ENCODE measurements at places on chromosomes 4 and X. TPM values are rescaled to one million over a fixed set of nuclear protein-coding genes. Genes with fewer than 3 reads are reported as not detected.

NXF3 gene
- total RNA-seq, result not detected

DNA sequence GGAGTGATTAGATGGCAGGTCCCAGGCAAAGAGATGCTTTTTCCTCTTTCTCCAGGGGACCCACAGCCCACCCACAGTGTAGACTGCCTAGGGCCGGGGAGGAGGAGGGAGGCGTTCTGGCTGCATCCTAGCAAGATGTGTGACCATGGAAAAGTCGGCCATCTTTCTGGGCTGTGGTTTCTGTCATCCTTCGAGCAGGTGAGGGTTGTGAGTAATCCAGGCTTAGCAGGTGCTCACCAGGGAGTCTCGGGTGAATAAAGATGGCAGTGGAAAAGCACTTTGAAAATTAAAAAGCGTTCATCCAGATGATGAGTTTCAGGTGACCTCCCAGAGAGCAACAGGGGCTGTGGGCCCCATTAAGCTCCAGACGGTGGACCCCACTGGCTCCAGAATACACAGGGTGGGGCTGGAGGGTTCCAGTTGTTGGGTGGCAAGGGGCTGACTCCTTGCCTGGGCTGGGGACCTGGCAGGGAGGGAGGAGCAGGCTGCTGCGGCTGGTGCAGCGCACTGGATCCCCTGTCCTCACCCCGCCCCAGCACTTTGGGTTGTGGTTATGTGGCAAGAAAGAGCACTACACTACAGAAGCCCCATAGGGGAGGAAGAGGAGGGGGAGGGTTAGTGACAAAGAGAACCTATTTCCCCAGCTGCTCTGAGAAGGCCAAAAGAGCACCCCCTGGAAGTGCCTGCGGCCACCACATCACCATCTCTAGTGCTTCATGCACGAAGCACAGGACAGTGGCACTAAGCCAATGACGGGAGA is 23.7 kb downstream of the ELF4 start:
- no peak for DNase-seq

DNA sequence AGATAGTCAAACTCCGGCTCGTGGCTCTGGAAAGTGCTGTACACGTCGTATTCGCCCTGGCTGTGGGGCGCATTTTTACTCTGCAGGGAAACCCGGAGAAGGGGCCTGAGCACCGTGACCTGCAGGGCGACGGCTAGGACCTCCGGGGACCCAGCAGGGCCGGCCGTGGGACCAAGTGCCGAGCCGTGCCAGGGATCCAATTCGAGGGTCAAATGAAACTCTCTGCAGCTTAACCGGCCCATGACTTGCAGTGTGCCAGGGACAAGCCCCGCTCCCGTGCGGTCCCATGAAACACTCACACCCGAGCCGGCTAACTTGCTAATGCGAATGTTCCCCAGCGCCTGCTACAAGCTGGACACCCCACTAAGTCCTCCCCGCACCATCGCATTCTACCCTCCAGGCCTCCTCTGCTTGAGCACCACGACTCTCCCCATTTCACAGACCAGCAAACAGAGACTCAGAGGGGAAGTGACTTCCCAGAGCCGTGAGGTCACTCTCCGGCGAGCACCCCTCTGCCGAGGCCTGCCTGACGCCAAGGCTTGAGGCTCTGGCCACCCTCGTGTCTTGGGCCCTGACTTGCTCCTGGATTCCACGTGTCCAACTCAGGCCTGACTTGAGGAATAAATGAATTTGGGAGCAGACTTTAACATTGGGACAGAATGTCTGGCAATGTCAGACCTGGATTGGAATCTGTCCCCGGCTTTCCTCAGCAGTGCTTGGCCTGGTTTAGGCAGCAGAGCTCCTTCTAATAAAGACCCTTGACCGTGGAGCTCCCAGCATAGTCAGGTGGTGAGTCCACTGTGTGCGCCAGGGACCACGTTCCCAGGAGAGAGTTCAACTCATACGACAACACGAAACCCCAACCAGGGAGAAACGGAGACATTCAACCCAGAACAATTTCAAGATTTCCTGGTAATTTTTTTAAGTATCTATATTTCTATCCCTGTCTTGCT is 93.6 kb downstream of the PPP2R2C start:
- no peak for DNase-seq

DNA sequence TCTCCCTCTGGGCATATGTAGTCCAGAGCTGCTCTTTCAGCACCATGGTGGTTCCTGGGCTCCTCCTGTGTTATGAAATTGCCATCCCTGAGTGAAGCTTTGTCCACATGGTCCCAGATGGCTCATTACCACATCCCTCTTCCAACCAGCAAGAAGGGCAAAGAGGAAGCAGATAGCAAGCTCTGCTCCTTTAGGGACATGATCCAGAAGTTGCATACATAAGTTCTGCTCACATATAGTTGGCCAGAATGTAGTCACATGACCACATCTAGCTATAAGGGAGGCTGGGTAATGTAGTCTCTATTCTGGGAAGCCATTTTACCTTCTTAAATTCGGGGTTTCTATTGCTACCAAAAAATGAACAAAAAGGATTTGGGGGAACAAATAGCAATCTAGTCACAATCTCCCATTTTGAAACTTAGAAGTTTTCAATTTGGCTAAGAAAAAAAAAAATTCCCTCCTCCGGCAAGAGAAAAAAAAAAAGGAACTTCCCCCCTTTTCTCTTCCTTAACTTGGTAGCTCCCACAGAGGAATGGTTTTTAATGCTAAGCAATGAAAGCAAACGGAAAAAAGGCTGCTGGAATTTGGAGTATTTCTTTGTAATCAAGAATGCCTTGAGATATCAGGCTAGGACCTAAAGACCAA is 88.2 kb upstream of the USP9X start:
- DNase-seq, result peak; percentile 87

- no peak for DNase-seq
Observed at GRCh38 chr4:120526033-120526432, 396.5 kb downstream of the PRDM5 start.

GRCh38 chr4:54277691-54278090 is 48.6 kb downstream of the PDGFRA start:
- peak; percentile 70 for DNase-seq

- peak; percentile 73 for DNase-seq
Observed at GRCh38 chrX:42093756-42094155, 170.4 kb upstream of the CASK start.

GRCh38 chrX:129842510-129843208 is 1.0 kb downstream of the ZDHHC9 start:
- DNase-seq, result peak; percentile 38

ZIC3 gene
- total RNA-seq, result not detected

GRCh38 chr4:1609901-1610790 is 74.0 kb downstream of the FAM53A start:
- no peak for DNase-seq

- no peak for DNase-seq
Observed at GRCh38 chrX:3787856-3788255, 74.4 kb upstream of the PRKX start.

PRDM8 gene
- 7.3 TPM for total RNA-seq

ADAM29 gene
- total RNA-seq, result not detected

DNA sequence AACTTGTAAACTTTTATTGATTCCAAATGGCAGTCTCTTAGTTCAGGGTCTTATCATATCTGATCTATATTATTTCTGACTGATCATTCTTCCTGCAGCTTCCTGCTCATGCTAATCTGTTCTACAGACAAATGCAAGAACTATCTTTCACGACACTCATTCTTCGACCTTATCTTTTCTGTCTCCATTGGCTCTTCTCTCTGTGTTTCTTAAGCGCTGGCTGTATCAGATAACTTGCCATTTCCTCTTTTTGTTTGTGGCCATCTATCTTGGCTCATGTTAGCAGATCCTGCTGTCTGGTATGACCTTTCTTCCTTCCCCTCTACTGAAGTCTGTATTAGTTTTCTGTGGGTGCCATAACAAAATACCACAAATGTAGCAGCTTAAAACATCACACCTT is 230.5 kb upstream of the PUDP start:
- no peak for DNase-seq

DNA sequence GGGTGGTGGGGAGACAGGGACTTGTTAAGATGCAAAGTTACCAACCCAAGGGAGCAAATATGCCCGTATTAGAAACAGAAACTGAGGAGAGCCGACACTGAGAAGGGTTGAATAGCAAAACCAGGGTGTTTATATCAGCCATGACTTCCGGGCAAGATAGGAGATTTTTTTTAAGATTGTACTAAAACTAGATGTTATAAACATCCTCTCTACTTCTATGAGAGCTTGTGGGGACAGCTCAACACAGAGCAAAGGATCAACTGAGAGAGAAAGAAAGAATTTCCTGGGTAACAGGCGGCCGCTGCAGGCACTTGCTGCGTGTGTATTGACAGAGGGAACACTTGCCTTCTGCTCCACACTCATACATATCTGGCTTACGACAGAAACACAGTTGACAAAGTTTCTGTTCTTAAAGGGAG is 49.1 kb upstream of the FBXW7 start:
- DNase-seq, result peak; percentile 82

GRCh38 chr4:11831739-11832138 is 403.0 kb upstream of the HS3ST1 start:
- DNase-seq, result no peak

TBC1D8B gene
- total RNA-seq, result 13.8 TPM

XKRX gene
- total RNA-seq, result not detected

DNA sequence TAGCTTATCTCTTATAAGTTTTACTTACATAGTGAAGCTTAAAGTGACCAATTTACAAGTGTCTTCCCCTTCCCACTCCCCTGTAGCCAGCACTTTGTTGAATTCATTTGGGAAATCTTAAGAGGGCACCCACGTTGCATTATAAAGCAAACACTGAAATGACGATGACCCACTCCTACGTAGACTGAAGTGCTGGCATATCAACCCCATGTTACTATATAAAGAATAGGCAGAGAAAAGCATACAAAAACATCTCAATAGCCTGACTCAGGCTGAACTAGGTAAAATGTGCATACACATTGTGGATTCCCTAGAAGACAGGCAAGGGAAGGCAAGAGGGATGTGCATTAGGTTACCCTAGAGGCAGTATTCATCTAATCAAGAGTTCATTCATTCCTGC is 313.4 kb downstream of the TENM3 start:
- no peak for DNase-seq

DNA sequence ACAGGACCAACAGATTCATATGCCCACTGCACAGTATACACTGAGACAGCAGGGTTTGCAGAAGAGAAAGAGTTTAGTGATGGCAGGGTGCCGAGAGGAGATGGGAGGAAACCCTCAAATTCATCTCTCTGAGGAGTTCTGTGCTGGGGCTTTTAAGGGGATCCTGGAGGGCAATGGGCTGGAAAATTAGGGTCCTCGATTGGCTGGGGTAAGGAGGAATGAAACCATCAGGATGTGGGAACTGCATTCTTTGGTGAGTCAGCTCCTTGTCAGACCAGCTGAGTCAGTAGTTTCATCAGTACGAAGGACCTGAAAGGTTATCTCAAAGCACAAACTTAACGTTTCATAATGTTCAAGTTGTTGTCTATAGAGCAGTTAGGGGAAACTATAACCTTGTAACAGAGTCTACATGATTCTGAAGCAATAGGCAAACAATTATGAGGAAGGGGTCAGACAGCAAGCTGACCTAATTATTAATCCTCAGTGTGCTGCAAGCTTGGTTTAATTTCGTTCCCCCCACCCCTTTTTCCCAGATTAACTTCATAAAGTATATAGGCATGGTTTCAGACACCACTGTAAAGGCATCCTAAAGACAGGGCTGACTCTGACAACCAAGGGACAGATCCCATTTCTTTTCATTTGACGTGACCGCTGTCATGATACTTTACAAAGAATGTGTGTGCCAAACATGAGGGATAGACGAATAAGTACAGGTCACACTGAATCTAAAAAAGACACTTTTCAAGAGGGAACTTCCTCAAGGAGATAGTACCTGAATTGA is 1.5 kb upstream of the MSMO1 start:
- peak; percentile 82 for DNase-seq

DMD gene
- 29.0 TPM for total RNA-seq

- DNase-seq, result no peak
Observed at GRCh38 chr4:36549252-36549651, 267.8 kb downstream of the DTHD1 start.

FTSJ1 gene
- total RNA-seq, result 74.4 TPM

DNA sequence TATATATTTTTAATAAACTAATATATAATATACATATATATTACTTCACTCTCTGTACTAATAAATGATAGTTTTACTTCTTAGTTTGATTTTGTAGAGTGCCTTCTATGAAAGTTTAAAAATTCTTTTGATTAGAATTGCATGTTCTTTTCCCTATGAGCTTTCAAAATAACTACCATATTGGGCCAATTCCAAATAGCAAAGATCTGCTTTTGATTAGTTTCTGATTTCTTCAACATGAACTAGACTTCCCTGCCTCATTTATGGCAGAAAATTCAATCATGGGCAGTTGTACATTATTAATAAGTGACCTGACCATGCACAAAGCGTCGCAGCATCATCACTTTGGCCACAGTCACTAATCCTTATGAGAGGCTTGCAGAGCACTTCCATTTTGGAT is 48.9 kb upstream of the TEX13A start:
- no peak for DNase-seq

GRCh38 chrX:69884210-69884609 is 165.5 kb downstream of the AWAT2 start:
- DNase-seq, result no peak

DKC1 gene
- total RNA-seq, result 34.8 TPM
